ENCODE measurements at places on chromosomes 2 and 18. TPM values are rescaled to one million over a fixed set of nuclear protein-coding genes. Genes with fewer than 3 reads are reported as not detected.

GPC1 gene
- 84.5 TPM for total RNA-seq

MYOM1 gene
- 0.36 TPM for total RNA-seq

SELENOI gene
- 13.6 TPM for total RNA-seq

HJURP gene
- 2.6 TPM for total RNA-seq

PID1 gene
- 8.5 TPM for total RNA-seq

POTEF gene
- total RNA-seq: 0.12 TPM

SH3RF3 gene
- 24.2 TPM for total RNA-seq

DQX1 gene
- not detected for total RNA-seq

NYAP2 gene
- total RNA-seq: not detected

ZNF396 gene
- 1.2 TPM for total RNA-seq

RSAD2 gene
- total RNA-seq: 5.0 TPM

CHST9 gene
- not detected for total RNA-seq

CCDC85A gene
- 2.9 TPM for total RNA-seq

SULT1C2 gene
- under 0.01 TPM for total RNA-seq

CCBE1 gene
- total RNA-seq: 302 TPM

COX7A2L gene
- 174 TPM for total RNA-seq

SLC39A6 gene
- 133 TPM for total RNA-seq
